GM12878 (cell line): ENCODE measurements at places on chromosomes 7 and 10.

DNA sequence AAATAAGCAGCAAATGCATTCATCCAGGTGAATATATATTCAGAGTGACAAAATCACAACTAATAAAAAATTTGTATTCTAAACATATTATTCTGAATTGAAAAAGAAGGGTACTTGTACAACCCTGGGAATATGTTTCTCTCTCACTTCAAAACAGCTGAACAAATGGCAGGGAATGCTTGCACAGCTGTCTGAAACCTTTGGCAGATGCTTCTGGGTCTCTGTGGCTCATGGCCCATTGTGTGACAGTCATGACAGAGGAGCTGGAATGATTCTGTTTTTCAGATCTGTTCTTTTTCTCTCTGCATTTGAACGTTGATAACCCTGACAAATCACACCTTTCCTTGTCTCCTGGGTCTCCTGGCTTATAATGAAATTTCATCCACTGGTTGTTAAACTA is 275.7 kb upstream of the FZD1 start:
- no peak for DNase-seq

- no peak for DNase-seq
These were observed 882 bp downstream of the DLX6 start for GRCh38 chr7:97006055-97006815.

GRCh38 chr7:106618480-106618879 is 42.5 kb downstream of the CCDC71L start:
- no peak for DNase-seq

- DNase-seq: no peak
These were observed 20.7 kb upstream of the ADRB1 start for GRCh38 chr10:114022766-114023597.

GRCh38 chr7:56028942-56029630 is 22.2 kb downstream of the PSPH start:
- no peak for DNase-seq

DNA sequence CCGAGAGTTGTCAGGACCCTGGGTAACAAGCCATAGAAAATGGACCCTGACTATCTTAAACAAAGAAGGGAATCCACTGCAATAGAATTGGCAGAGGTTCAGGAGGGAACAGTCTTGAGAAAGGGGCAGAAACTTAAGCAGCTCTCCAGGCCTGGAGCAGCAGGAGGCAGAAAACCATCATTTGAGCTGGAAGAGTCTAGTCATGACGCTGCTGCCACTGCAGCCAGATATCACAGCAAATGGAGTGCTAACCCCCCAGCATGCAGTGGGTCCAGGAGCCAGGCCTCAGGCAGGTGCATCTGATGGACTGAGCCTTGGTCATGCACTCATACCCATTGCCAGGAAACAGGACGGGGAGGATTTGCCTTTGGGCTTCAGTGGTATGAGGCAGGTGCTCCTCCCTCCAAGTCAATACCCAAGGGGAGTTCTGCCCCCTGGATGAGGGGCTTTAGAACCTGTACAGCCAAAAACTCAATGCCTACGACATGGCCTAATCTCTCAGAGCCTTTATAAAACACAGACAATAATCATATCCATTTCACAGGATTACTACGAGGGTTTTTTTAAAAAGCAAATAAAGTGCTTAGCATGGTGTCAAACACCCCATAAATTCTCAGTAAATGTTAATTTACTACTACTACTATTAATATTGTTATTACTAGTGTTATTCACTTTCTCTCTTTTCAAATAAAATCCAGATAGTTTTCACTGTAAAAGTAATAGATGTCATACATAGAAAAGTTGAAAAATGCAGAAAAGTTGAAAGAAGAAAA is 30.7 kb downstream of the DUSP5 start:
- DNase-seq: no peak

- DNase-seq: no peak
These were observed 17.0 kb downstream of the PRSS2 start for GRCh38 chr7:142787783-142788182.
